ENCODE measurements at places on chromosomes 1 and 21.
A peak's percentile ranks its signal among the peaks of the same experiment; 100 is the strongest.

DNA sequence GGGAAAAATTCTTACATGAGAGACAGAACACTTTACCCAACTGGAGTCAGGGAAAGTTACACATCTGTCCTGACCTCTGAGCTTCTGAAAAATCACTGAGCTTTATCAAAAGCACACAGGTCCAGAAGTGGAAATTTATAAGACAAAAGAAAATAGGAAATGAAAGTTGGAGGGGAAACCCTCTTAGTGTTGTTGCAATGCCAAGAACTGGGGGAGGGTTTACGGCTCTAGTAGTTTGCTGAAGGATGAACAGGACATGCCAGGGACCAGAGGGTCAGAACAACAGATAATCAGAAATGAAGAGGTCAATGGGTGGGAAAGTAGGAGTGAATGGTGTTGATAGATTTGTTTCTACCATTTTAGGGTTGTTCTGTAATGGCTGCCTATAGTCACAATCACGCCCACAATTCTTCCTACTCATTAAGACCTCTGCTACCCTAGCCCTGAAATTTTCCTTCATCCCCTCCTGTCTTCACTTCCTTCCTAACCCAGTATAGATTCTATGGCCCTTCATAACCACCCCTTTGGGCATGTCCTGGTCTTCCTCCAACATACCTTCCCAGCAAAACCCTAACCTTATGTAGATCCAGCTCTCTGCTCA lies 30.3 kb upstream of the FMOD start:
- no peak for DNase-seq

- DNase-seq = peak; percentile 64
These were observed 29.0 kb upstream of the SLAMF1 start for GRCh38 chr1:160675641-160676410.

DNA sequence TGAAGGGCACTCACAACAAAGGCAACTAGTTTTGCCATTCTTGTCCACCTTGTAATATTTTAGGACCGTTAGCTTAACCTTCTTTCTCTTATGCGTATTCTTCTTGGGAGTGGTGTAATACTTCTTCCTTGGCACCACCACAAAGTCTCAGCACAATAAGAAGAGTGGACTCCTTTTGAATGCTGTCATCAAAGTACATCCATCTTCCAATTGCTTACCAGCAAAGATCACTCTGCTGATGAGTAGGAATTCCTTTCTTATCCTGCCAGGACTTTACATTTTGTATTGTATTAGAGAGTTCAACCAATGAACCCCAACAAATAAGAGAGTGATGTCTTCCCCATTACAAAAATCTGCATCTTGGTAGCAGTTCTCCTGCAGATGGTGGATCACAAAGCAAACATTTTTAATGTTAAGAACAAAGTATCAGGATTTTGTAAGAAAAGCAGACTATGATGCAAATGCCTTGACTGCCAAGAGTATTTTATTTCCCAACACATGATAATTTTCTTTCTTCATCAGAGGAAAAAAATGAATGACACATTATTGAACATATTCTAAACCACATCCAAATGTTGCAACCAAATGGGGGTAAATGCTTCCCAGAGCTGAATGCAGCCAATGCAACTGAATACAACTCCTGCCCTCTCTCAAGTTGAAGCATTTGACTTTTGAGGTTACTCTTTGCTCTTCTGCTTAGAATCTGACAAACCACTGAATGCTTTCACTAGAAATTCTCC lies 5.1 kb upstream of the ARNT start:
- DNase-seq = no peak

GRCh38 chr1:60162936-60163335 lies 89.4 kb upstream of the C1orf87 start:
- no peak for DNase-seq

GRCh38 chr1:54105736-54106269 lies 47.0 kb downstream of the CDCP2 start:
- no peak for DNase-seq

DNA sequence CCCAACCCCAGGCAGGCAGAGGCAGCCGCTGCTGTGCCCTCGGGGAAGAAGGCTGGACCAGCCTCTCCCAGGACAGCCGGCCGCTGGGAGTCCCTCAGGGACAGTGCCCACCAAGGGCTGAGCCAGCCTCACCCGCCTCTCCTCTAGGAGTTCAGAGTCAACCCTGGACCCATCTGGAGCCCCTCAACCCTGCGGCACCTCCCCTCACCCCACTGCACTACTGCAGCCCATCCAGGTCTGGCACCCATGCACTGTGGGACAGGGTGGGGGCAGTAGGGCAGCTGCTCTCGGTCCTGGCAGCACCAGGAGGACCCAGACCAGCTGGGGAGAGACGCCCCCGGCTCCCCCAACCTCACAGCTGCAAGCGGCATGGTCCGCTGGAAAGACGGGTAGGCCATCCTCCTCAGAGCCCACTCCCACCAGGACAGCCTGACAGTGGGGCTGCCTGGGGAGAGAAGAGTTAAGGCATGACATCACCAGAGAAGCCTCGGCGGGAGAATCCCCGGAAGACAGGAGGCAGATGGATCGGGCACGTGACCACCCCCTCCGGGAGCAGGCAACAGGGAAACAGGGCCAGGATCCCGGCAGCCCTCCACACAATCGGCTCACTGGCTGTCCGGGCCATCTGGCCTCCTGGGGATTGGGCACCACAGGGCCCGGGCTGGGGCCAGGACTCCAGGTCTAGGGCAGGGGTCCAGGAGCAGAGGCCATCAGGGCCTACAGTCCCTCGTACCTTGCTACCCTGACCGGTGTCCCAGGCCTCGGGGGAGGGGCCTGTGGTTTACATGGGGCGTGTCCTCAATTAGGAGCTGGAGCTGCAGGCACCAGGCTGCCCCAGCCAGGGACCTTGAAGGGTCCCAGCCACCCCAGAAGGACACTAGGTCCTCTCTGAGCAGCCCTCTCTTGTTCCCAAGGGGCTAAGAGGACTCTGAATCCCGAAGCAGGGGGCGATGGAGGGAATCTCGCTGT lies 3.1 kb downstream of the ACAP3 start:
- DNase-seq = no peak

DNA sequence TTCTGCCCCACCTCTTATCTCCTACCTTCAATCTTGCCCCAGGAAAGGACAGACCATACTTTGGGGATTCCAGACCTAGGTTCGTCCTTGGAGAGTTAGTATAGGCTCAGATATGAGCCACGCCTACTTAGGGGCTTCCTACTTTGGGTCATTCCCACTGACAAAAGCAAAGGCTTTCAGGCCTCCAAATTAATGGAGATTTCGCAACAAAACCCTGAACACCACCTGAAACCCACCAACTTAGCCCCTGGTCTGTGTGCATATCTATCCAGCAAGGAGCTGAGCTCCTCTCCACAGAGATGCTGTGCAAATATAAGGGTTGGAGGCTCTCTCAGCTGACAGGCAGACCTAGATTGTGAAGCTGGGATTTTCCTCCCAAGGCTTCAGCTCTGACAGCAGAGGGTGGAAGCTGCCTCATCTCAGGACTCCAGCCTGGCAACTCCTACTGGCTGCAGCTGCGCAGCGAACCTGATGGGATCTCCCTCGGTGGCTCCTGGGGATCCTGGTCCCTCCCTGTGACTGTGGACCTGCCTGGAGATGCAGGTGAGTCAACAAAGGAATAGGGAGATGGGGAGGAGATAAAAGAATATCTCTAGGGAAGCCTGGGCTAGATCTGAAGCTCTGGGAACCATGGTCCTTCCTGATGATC lies 2.1 kb downstream of the MPL start:
- no peak for DNase-seq

GRCh38 chr1:45545553-45546310 lies 4.9 kb upstream of the AKR1A1 start:
- no peak for DNase-seq

All from effector CD4-positive, alpha-beta T cell (primary cell).